ENCODE measurements at places on chromosomes 3 and 15.

DNA sequence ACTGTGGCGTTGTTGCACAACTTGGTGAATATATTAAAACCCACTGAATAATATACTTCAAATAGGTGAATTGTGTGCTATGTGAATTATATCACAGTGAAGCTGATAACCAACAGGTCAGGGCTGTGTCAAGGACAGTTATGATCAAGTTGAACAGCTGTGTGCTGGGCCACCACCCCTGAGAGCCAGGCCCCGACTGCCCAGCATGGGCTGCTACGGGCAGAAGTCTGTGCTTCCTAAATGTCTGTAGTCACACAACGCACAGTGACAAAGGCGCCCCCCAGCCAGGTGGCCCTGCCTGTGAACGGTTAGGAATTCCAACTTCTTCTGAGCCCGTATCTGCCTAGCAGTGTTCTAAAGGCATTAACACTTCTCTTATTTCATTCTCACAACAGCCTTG, 32.8 kb downstream of the TKT start:
- no peak for DNase-seq

- no peak for DNase-seq
Measured at GRCh38 chr15:84819291-84819768, 2.2 kb downstream of the ALPK3 start.

DNA sequence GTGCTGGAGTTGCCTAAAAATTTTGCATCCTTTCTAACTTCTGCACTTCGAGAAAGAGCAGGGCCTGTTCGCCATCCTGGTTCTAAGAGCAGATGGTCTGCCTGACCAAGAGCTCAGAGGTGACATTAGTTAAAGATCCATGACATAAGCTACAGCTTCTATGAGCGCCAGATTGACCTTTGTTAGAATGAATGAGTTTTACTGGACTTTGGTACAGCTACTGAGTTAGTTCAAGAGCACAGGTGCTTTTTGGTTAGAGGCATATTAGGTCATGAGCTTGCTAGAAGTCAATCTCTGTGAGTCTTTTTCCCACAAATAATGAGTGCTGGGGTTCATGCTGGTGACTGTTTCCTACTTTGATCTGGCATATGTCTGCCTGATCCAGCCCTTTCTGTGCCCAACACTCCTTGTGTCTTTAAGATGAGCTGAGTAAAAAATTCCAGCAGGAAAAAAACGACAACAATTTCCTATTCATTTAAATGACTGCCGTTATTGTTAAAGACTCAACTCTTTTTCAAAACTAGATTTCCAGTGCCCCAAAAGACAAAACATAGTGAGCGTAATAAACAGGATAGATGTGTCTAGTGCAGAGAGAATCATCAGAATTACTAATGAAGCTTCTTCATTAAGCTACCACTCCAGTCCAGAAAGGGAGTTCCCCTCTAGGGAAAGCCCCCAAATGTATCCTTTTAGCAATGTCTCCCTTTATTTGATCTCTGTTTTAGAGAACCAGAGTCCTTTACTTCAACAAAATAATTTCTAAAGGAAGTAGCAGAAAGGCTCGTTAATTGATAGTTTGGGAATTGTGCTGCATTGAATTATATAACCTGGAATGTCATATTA, 152.9 kb downstream of the SLCO3A1 start:
- no peak for DNase-seq

DNA sequence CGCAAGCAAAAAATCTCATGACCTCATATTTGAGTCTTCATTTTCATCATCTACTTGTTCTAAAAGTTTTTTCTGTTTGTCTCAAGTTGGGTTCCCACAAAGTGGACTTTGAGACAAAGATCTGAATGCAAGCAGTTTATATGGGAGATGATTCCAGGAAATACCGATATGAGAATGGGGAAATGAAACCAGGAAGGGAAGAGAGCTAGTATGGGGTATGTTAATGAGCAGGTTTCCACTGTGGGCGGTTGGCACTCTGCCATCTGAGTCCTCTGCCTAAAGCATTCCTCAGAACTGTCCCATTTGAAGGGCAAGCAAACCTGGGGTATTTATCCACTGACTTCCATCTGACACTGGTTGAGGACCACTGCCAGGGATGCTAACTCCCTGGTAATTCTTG, 8.8 kb downstream of the ADPRH start:
- no peak for DNase-seq

DNA sequence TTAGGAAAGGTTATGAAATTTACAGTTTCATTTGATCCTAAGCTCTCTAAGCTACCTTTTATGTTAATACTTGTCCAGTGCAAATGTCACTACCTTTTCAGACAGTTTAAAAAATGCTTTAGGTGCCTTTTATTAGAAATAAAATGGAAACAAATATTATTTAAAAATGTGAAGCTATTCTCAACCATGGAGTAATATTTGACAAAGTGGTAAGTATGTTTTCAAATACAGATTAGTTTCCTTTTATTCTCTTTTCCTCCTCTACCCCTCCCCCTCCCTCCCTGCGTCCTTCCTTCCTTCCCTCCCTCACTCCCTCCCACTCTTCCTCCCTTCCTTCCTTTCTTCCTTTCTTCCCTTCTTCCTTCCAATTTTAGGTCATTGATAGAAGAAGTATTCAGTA, 6.3 kb downstream of the LRRC3B start:
- no peak for DNase-seq

DNA sequence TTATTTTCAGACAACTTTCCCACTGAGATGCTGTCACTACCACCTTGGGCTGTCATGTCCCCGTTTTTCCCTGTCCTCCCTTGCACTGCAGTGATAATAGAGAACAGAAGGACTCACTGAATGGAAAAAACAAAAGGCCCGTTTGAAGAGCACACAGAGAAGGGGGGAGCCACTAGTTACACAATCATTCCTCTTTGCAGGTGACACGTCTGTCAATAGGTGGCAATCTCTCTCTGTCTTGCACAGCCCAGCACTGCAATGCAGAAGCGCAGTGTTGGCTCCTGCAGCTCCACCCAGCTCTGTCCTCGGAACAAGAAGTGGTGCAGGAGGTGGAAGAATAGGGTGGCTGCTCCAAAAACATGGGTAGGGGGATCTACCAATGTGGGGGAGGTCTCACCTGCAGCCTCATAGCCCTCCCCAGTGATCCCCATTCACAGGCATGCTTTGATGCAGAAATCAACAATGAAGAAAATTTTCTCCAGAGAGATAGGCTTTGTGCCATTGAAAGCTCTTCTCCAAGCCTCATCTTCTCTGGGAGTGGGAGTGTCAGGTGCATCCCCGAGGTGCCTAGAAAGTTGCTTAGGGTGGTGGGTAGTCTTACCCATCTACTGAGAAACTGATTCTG, 31.8 kb downstream of the FSTL1 start:
- DNase-seq = no peak

GRCh38 chr15:60831540-60831939, 352.6 kb upstream of the ICE2 start:
- DNase-seq = no peak

DNA sequence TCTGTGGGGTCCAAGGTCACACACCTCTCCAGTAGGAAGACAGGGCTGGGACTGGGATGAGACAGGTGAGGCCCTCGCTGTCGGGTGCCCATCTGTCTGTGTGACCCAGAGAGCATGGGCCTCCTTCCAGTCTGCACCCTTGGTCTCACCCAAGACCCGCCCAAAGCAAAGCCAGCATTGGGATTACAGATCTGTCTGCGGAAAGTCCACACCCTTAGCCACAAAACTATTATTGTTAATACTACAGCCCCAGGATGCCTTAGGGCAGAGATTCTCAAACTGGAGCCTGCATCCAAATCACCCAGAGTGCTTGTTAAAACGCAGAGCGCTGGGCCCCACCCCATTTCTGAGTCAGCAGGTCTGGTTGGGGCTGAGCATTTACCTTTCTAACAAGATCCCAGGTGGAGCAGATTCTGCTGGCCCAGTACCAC, 58.5 kb upstream of the ZNF148 start:
- DNase-seq = no peak

DNA sequence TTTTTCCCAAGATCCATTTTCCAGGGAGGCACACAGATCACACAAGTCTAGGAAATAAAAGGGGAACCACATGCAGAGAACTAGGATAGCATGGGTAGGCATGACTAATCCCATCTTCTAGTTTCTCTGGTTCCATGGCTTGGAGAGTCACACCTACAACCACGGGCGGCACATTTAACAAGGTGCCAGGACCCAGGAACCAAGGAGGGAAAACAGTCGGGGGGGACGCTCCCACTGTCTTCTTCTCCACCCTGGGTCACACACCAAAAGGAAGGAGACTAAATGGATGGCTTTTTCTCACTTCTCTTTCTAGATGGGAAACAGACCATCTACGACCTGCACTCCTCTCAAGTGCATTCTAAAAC, 4.6 kb upstream of the SMCO1 start:
- no peak for DNase-seq

GRCh38 chr3:157438194-157438730, 1.6 kb downstream of the PTX3 start:
- DNase-seq = no peak

- DNase-seq = no peak
Measured at GRCh38 chr3:42188376-42188775, 77.6 kb downstream of the CCK start.

DNA sequence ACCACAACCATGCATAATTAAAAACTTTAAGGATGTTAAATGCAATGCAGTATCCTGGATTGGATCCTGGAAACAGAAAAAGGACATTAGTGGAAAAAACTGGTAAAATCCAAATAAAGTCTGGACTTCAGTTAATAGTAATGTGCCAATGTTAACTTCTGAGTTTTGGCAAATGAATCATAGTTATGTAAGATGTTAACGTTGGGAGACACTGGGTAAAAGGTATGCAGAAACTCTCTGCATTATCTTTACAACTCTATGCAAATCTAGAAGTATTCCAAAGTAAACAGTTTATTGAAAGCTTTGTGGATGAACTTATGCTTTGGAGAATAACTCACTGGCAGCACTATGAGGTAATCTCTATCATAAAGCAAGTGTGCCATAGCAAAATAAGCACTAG, 357.4 kb downstream of the RORA start:
- no peak for DNase-seq

- no peak for DNase-seq
Measured at GRCh38 chr15:31487811-31488436, 161.3 kb downstream of the KLF13 start.

GRCh38 chr15:77944002-77944867, 133.3 kb downstream of the TBC1D2B start:
- DNase-seq = no peak

GRCh38 chr3:178671377-178671776, 135.1 kb downstream of the KCNMB2 start:
- no peak for DNase-seq

GRCh38 chr15:36810656-36811449, 231.4 kb downstream of the CDIN1 start:
- DNase-seq = no peak

- no peak for DNase-seq
Measured at GRCh38 chr15:81292523-81293001, 31.4 kb downstream of the STARD5 start.

DNA sequence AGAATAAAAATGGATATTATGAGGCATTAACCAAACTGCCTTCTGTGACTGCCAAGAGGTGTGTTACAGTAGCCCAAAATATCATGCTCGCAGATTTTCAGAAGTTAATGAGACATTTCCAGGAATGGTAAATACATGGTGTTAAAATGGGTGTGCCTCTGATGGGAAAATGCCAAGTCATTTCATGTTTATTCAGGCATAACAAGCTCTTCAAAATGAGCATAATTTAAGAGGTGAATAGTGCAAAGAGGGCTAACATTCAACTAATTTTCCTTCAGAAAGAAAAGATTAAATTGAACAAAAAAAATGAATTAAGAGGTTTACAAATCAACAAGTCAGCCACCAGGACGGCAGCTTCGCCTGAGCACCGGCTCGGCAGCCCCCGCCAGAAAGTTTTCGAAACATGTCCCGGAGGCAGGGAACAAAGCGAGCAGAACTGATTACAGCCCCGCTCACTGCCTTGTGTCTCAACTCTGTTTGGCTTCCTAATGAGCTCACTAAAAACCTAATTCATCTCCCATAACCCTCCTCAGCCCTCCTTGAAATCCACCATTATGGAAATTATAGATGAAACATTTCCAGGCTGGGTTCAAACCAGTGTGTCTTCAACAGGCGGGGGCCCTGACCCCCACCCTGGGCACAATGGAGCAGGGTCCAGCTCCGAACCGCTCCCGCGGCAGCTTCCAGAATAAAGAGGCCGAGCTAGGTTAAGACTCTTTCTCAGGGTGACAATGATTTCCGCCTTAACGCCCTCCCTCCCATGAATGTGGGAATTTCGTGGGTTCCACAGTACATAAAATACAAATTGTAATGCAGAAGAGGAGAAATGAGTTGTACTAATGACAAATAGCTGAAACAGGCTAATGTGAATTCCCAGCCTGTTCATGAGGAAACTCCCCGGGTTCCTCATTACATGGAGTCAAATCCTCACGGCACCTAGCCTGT, 43.9 kb downstream of the MEIS2 start:
- no peak for DNase-seq

GRCh38 chr15:44734839-44735481, 1.4 kb upstream of the TRIM69 start:
- no peak for DNase-seq

- no peak for DNase-seq
Measured at GRCh38 chr15:100651253-100651652, 48.9 kb downstream of the ASB7 start.

- no peak for DNase-seq
Measured at GRCh38 chr15:71379893-71380292, 264.6 kb downstream of the THSD4 start.

DNA sequence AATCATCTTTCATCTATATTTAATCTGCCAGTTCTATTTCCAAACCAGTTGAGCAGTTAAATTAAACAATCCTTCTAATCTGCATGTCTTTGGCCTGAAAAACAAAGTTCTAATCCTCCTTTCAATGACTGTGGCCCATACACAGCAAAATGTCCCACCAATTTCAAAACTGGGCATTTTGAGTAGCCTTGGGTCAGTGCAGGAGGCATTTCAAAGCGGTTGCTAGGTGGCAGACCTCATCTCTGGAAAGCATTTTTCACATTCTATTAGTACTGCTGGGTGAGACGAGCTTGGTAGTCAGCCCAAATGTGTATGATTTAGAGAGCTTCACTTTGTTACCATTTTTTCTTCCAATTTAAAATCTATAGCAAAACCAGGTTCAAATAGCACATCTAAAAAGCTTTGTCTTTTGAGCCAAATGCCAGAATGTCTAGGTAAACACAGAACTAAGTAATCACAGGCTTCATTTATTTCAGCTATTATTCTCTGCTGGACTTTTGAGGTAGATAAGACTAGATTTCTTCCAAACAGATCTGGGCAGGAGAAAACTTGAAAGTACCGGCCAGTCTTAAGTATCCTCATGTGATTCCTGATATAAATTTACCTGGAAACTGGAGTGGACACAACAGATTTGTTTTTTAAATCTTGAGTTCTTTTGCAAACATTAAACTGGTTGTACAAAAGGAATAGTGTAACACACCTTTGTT, 8.9 kb upstream of the ARHGEF26 start:
- DNase-seq = no peak

- no peak for DNase-seq
Measured at GRCh38 chr3:129424185-129424841, 4.1 kb downstream of the EFCAB12 start.

- DNase-seq = no peak
Measured at GRCh38 chr3:188914552-188914951, 257.2 kb upstream of the TPRG1 start.

DNA sequence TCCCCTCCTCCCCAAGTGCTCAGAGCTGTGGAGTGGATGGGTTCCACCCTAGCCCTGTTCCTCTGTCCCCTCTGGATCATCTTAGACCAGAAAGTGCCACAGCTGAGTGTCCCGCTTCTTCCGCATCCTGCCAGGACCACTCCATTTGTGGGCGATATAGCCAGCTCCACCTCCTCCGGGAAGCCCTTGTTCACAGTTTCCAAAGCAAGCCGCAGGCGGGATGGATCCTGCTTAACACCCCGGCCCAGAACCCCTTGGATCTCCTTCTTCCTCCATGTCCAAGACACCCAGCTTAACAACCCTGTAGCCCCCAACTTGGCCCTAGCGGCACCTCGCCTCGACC, 490 bp upstream of the ALAS1 start:
- no peak for DNase-seq
